ENCODE measurements at places on chromosomes 2 and 18.

GRCh38 chr2:68309426-68309825 is 10.3 kb downstream of the CNRIP1 start:
- DNase-seq, result no peak

DNA sequence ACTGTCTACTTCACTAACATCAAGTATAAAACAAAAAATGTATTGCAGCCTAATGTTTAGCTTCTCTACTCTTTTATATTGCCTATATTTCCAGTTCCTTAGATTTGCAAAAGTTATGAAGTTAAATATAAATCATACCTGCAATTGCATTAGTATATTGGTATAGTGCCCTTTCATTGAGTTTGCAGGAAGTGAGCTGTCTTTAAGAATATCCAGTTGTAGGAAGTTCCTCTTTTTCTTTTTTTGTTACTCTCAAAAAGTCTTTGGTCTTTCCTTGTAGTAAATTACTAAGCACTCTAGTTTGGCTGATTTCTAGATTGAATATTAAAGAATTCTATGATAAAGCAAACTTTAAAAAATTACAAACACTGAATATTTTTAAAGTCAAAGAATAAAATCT is 71.3 kb upstream of the FN1 start:
- DNase-seq, result no peak

DNA sequence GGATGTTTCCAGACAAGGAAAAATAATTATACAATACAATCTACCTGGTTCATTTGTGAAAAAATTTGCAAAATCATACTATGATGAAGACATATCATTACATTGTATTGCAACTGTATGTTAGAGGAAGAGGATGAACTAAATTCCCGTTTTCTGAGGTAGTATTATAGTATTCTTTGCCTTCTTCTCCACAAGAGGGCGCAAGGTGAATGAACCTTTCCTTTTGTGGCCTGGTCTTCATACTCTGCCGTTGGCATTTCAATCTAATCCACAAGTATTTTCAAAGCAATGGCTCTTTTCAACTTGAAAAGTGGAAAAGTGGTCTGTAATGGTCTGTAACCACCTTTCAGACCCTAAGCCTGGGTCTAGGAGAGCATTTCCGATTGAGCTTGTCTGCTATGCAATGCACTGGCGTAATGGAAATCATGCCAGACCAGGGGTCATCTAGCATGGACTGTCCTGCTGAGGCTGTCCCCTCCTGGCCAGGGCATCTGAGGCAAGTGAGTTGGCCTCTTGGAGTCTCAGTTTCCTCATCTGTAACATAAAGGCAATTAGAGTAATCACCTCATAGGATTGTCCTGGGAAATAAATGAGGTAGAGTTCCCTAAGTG is 30.8 kb upstream of the ZNF396 start:
- peak; percentile 3 for DNase-seq

- no peak for DNase-seq
These were observed 28.0 kb upstream of the MGAT5 start for GRCh38 chr2:134225841-134226240.

DNA sequence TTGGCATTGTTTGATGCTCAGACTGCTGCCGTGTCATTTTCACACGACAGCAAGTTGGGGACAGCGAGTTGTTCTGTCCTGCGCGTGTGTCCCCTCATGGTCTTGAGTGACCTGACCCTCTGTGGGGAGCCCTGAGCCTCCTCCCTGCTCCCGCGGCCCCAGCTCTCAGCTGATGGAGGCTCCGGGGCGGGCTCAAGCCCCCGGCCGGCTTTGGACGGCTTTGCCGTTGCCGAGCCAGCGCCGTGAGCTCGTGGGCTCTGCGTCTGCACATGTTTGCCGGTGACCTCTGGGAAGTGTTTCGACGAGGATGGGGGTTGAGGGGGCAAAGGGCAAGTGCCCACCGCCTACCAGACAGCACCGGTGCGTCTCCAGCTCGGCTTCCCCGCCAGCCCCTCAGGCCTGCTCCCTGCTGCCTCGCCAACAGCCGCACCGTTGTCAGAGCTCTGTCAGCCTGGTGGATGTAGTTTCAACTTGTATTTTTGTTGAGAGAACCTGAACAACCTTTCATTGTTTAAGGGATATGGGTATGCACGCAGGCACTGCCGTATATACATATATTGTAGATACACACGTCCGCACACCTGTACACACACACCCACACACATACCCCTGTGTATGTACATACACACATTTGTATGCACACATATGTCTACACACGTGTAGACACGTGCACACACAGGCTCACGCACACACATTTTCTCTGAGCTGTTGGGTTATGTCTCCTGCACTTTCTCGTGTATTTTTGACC is 13.7 kb downstream of the PDCD1 start:
- DNase-seq, result no peak

DNA sequence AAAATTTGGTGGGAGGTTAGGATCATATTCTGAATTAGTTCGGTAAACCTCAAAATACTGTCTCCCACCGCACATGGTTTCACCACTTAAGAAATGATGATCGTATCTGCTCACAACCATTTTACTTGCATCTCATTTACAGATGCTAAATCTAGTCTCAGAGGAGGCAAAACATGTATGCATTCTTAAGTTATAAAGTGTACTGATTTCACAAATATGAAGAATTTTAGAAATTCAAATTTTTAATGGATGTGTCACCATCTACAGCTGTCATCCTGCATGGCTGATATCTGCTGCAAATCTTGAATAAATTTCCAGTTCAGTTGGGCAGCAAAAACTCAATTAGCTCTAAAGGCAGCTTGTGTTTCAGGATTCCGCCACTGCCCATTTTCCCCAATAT is 243.3 kb upstream of the KCNJ3 start:
- no peak for DNase-seq

DNA sequence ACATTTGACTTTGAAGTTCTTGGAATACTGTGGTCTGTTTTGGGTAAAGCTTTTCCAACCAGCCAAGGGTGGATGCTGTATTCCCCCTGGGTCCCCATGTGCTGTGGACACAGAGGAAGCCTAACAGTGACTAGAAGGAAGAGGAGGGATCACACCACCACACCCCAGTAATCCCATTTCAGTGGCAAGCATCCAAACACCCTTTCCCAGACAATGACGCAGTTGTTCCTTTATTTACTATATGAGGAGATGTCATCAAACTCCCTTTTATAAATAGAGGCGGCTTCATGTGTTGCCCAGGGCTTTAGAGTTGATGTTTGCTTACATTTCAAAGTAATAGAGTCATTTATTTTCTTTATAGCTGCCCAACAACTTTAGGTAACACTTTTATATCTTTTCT is 959.4 kb upstream of the GYPC start:
- no peak for DNase-seq

DNA sequence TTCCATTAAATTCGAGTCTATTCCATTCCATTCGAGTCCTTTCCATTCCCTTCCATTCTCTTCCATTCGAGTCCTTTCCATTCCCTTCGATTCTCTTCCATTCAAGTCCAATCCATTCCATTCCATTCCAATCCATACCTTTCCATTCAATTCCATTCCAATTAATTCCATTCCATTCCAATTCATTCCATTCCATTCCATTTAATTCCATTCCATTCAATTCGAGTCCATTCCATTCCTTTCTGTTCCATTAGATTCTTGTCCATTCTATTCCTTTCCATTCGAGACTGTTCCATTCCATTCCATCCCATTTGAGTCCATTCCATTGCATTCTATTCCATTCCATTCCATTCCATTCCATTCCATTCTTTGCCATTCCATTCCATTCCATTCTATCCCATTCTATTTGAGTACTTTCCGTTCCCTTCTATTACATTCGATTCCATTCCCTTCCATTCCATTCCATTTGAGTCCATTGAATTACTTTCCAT is 1130.0 kb downstream of the RPIA start:
- no peak for DNase-seq

- no peak for DNase-seq
These were observed 1.3 kb downstream of the R3HDM1 start for GRCh38 chr2:135532581-135532980.

DNA sequence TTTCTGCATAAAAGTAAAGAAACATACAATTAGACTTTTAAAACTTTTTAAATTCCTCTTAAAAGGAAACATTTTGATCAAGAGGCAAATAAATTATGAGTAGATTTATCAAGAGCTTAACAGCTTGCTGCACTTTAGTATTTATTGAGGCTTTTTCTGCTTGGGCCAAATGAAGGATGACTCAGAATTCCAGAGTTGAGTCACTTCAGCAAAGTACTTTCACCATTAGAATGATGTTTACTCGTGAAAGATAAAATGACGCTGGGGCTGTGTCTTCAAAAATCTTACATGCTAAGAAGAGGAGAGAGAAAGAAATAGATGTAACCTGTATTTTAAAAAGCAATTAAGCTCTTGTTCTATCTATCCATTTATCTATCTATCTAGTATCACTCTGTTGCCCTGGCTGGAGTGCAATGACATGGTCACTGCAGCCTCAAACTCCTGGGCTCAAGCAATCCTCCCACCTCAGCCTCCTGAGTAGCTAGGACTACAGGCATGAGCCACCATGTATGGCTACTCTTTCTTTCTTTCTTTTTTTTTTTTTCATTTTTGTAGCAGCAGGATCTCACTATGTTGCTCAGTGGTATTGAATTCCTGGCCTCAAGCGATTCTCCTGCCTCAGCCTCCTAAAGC is 75.3 kb upstream of the RIOK3 start:
- DNase-seq, result no peak

DNA sequence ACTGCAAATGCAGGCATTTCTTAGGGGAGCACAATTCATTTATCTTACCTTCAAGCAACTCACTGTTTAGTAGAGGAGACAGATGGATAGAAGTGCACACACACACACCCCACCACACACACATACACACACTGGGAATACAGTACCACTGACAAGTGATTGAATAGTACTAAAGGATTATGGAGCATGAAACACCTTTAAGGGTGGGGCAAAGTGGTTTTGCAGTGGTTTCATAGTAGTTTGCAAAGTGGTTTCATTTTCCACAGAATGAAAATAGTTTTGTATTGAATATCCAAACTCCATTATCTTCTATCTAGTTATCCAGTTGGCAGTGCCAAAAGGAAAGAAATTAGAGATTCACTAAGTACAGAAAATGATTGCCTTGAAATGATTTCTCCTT is 18.9 kb downstream of the KIF5C start:
- DNase-seq, result no peak

GRCh38 chr18:40608226-40608625 is 1346.8 kb upstream of the PIK3C3 start:
- no peak for DNase-seq

GRCh38 chr2:60484133-60484645 is 69.3 kb downstream of the BCL11A start:
- DNase-seq, result no peak

GRCh38 chr2:107337209-107337898 is 451.4 kb upstream of the ST6GAL2 start:
- DNase-seq, result no peak

DNA sequence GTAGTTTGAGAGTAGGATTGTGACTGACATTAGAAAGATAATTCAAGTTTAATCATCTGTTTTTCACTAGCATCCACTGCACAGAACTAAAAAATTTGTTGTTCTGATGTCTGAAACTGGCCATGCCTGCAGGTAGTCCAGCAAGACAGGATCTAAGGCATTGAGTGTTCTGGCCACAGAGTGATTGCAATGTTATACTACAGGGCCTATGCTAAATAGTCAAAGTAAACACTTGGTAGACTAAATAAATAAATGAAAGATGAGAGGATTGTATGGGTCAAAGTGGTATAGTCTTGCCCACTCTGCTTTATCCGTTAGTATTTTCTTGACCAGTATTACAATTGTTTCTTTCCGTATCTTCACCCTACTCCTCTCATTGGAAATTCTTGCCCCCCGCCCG is 27.6 kb upstream of the FANCL start:
- DNase-seq, result no peak

DNA sequence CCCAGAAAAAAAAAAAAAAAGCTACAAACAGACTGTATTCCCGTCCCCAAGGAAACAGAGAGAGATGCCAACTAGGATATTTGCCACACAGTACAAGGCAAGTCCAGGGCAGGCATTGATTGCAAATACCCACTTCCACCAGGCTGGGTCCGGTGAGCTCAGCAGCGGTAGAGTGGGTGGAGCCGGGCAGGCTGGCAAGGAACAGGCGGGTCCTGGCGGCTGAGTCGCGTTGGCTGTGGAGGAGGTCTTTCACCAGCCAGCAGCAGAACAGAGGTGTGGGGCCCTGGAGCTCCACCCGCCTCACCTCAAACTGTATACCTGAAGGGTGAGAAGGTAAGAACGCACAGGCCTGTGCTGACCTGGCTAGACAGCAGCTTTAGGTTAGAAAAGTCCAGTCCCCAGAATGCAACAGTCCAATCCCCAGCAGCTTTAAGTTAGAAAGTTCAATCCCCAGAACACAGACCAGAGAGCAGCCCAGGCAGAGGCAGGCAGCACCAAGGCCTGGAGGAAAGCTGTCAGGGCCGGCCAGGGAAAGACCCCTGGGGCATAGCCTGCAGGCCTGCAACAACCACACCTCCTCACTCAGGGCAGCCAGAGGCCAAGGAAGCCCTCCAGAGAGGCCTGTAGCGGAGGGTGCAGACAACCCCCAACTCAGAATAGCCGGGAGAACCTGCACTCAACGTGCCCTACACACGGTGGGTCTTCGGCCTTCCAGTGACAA is 21.9 kb upstream of the MTERF4 start:
- DNase-seq, result peak; percentile 48

DNA sequence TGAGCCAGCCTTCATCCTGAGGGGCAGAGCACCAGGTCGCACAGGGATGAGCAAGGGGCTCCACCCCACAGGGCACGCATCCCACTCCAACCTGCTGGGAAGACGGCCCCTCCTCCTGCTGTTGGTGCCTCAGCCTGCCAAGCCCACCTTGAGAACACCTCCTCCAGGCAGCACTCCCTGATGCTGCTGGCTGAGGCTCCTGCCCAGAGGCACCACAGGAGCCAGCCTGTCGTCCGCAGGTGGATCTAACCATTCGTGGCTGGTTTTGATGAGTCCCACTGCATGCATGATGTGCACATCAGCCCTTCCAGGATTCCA is 58.4 kb downstream of the BIN1 start:
- no peak for DNase-seq

- DNase-seq, result no peak
These were observed 51.4 kb downstream of the ZFP36L2 start for GRCh38 chr2:43175020-43175441.

DNA sequence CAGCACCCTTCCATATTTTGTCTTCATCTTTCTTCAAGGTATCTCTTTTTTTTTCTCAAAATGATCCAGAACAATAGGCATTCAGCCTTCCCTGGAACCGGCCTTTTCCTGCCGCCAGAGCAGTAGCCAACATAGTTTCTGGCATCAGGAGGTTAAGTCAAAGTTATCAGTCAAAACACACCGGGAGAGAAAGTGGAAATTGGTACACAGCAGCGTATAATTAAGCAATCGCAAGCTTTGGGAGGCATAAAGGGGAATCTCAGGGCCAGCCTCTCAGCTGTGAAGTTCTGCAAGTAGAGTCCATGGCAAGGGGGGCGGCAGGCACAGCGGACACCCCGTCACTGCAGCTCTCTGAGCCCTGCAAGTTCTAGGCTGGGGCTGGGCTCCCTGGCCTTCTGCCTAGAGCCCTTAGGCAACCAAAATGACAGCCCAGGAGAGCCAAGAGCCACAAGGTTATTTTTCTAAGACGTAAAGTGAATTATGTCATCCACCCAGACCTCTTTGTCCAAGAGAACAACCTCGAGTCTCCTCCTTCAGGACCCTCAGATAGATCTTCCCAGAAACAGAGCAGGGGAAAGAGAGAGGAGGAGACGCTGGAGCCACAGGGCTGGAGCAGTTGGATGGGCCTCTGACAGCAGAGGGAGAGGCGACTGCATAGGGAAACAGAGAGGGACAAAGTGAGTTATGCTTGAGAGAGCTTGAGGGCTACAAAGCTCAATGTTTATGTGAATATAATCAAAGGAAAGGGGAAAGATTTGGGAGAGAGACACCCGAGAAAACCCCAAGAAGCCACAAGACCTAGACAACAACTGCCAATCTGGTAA is 114.7 kb downstream of the BCL2L11 start:
- DNase-seq, result no peak

Measured in stimulated activated naive CD4-positive, alpha-beta T cell treated with Interleukin-2 at 50 U/mL for 16 hours (primary cell).